ENCODE measurements at places on chromosomes 6 and 20.

GRCh38 chr6:109314313-109314712 lies 68.0 kb downstream of the CD164 start:
- DNase-seq: peak; percentile 74

DNA sequence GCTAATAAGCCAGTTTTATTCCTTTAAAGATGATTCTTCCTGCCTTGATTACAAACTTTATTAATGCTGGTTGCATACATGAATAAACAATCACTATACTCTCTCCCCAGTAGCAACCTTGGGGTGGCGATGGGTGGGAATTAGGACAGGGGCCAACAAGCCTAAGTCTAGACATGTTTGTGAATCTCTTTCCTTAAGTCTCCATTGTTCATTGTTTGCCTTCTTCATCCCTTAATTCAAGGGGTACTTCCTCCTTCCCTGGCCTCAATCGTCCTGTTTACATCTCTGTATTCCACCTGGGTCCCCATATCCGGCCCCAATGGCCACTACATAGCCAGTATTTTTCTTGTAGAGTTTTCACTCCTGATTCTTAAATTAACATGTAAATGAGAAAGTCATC lies 66.0 kb downstream of the ARHGAP18 start:
- no peak for DNase-seq

DNA sequence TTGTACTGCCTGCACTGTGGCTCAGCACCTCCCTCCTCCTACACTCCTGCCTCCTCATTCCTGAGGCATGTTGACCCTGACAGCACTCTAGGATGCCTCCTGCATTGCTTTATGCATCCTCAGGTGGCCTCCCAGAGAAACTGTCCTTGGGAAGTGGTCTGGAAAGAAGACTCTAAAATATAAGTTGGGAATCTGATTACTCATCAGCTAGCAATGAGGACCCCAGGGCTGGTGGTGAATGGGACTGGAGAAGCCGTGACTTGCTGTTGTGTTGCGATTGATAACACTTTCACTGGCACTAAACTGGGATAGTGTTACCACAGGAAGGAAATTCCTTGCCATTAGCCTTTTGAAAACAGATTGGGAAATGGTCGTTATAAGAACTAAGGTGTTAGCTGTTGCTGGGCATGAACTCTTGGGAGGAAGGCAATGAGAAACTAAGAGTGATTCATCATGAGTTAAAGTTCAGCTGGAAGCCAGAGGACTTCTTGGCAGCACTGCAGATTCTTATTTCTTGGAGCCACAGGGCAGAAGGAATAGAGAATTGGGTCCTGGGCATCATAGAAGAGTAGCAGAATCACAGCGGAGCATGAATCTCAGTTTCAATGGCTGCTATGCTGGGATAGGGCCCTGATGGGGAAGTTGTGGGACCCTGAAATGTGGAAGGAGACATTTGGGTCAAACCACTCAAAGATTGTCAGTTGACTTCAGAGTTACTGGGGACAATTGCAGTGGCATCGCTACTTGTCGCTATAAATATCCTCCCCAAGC lies 10.1 kb upstream of the SIRPD start:
- DNase-seq: no peak

DNA sequence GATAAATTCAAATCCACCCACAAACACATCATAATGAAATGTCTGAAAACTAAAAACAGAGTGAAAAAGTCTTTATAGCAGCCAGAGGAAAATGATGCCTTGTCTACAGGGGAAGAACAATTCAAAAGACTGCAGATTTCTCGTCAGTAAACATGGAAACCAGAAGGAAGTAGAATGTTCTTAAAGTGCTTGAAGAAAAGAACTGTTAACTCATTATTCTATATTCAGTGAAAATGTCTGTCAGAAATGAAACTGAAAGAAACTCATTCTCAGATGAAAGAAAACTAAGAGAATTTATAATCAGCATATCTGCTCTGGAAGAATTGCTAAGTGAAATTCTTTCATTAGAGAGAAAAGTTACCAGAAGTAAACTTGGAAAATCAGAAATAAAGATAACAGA lies 416.1 kb downstream of the TBC1D32 start:
- DNase-seq: no peak

GRCh38 chr6:75818098-75818855 lies 69.2 kb downstream of the MYO6 start:
- no peak for DNase-seq

- DNase-seq: no peak
Measured at GRCh38 chr6:109336221-109336961, 45.9 kb downstream of the CD164 start.

DNA sequence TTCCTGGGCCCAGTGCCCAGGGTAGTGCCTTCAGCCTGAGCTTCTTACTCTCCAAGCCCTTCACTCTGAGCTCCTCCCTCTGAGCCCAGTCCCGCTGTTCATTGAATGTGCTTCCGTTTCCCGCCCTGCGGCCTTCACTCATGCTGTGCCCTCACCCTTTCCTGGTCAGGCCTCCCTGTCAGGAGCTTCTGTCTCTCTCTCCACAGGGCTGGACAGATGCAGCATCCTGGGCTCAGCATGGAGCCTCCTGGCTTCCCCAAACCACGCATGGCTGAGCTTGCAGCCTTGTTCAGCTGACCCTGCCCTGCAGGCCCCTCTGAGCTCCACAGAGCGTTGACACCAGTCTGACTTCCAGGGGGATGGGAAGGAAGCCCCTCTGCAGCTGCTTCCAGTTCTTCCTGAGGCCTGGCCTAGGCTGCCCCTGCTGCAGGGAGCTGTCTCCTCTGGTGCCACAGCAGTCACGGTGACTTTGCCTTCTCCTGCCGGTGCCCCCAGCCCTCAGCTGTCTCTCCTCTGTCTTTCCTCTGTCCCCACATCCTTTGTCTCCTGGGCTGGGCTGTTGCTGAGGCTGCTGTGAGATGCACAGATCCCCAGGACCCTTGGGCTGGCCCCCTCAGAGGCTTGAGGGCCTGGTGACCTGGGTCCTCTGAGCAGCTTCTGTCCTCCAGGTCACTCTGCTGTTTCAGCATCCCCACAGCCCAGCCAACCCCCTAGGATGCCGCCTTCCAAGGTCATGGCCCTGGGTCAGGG lies 7.9 kb upstream of the MYT1 start:
- DNase-seq: no peak

DNA sequence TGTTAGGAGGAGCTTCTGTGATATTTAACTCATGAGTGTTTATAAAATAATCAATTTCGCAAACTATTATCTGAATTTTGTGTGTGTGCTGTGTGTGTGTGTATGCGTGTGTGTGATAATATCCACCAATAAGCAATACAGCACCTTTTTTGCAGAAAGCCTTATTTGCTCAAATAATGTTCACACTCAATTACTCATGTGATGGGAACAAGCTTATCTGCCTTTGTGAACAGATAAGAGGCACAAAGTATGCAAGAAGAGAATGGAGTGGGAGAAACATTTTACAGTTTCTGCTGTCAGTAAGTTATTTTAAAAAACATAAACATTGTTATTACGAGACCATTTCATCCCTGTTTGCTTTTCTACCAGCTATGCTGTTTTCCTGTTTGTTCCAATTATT lies 36.7 kb upstream of the PTPRK start:
- no peak for DNase-seq
